ENCODE measurements at places on chromosomes 4 and X.

DNA sequence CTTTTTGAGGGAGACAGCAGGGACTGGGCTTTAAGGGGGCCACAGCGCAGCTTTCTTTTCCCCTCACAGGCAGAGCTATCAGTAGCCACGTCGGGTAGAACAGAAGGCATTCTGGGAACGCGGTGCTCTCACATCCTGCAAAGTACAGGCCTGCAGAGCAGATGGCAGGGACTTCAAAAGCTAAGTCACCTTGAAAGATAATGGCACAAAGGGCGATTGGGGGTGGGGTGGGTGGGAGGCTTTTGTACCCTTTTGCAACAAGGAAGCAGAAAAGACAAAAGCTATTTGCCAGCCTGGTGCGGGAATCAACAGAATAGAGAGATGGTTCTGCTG lies 93.9 kb downstream of the PHKA2 start:
- no peak for DNase-seq

DNA sequence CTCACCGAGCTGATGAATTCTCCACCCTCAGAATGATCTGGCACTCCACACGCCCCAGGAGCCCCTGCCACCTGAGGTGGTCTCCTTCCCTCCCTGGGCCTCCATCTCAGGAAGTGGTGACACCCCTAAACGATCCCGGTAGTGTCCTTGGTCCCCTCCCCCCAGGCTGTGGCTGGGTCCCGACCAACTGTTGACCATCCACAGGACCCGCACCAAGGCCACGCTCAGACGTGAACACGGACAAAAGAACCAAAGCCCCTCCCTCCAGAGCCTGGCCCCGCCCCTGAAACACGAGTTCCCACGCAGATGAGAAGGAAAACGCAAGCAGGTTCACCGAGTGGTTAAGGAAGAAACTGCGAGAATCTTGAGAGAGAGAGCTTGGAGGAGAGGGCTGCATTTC lies 16.6 kb downstream of the LRPAP1 start:
- no peak for DNase-seq

DNA sequence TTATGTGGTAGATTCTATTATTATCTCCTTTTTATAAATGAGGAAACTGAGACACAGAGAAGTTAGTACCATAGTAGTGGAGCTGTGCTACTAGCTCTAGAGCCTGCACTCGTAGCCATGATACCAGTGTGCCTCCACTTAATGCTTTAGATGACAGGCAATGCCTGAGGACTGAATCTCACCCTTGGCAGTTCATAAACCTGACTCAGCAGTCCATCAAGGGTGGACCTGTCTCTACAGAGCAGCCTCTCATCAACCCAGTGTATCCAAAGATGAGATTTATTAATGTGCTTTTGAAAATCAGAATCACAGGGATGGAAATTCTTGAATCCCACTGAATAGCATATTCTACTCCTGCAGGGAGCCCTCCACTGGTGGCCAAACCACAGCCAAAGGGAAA lies 483.2 kb upstream of the DIPK2B start:
- no peak for DNase-seq

- DNase-seq = no peak
Observed at GRCh38 chr4:152220201-152220666, 315.7 kb downstream of the FBXW7 start.

DNA sequence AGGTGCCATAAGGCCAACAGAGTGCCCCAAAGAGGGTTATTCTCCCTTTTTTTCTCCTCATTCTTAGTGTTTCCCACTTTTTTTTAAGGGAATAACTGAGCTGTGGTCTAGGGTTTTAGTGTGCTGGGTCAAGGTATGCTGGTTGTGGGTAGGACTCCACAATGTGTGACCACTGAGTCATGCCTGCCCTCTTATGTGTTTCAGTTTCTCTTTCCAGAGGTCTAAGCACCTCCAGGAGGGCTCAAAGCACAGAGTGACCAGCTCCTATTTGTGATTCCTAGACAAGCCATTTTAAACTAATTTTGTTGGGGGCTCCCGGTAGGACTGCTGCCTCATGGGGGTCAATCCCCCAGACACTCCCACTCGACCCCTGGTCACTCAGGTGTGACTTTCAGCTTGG lies 80.5 kb upstream of the GC start:
- no peak for DNase-seq

- no peak for DNase-seq
Observed at GRCh38 chr4:125306112-125306511, 8.6 kb upstream of the FAT4 start.

DNA sequence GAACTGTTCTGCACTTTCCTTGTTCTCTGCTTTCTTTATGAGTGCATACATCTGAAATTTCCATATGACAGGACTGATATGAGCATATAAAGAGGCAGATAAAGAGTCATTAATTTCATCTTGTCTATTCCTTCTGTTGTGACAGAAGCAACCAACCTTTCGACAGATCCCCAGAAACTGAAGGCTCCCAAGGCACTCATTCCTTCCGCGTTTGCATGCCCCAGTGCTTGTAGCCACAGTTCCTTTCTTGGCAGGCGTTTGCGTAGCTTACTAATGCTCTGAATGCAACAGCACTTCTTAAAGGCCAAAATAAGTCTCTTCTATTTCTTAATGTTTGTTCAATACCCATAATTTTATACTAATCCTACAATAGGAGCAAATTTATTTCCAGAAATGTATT lies 94.0 kb upstream of the TBL1X start:
- DNase-seq = no peak

- no peak for DNase-seq
Observed at GRCh38 chr4:176924238-176924637, 131.5 kb upstream of the VEGFC start.

GRCh38 chr4:165834116-165834515 lies 38.9 kb upstream of the TLL1 start:
- peak; percentile 34 for DNase-seq

DNA sequence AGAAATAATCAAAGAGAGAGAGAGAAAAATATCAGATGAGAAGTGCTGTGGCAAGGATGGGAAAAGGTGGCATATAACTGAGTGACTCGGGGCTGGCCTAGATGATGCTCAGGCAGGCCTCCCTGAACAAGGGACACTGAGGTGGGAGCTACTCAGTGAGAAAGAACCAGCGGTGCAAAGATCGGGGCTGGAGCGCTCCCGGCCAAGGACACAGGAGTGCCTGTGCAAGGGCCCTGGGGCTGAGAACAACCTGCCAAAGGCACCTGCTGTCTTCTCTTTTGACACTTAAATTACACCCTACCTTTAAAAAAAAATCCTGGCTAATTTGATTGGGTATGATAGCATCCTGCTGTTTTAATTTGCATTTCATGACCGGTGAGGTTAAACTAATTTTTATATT lies 77.7 kb upstream of the C4orf50 start:
- DNase-seq = no peak

DNA sequence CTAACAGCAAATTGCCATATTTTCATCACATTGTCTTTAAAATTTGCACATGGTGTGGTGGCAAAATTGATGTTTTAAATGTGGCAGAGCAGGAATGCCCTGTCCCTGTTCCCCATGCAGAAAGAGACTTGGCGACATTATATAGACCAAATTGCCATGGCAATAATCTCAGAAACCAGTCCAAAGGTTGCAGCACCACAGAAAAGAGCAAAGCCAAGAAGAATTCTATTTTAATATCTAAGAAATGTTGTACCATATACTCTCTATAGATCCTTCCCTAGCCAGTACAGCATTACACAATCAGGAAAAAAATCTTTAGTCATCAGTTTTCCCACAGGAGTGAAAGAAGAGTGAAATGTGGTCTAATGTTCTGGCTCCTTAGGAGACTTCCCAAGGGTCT lies 80.0 kb downstream of the UGT2B28 start:
- no peak for DNase-seq

DNA sequence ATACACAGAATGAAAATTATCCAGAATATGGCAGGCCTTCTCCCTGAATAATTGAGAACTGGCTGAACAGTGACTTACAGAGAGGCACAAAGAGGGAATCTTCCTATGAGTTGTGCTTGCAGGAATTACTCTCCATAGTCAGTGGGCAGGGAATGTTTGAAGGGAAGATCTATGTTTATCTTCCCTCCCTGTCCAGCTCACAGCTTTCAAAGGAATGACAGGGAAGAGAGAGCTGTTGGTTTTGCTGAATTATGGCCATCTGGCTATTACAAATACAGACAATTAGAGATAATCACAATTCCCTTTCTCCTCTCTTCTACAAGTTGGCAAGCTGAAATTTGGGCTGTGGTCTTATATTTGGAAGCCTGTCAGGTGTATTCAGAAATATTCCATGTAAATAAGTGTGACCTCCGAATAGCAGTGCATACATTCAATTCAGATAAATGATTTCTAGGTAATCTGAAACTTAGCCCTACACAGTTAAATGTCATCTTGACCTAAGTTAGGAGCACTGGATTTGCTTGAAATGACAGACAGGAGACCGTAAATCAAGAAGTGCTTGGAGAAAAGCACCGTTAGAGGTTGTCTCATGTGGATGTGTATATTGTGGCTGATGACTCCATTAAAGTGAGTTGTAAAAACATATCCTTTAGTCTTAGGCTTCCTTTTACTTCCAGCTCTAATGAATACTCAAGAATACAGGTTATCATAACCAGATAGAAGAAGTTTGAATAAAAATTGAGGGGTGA lies 136.8 kb downstream of the C4orf33 start:
- DNase-seq = no peak

GRCh38 chr4:168796362-168797106 lies 213.5 kb downstream of the CBR4 start:
- DNase-seq = no peak

GRCh38 chr4:147714575-147715401 lies 17.1 kb upstream of the ARHGAP10 start:
- no peak for DNase-seq

- no peak for DNase-seq
Observed at GRCh38 chrX:150409486-150409885, 46.4 kb downstream of the MAMLD1 start.

DNA sequence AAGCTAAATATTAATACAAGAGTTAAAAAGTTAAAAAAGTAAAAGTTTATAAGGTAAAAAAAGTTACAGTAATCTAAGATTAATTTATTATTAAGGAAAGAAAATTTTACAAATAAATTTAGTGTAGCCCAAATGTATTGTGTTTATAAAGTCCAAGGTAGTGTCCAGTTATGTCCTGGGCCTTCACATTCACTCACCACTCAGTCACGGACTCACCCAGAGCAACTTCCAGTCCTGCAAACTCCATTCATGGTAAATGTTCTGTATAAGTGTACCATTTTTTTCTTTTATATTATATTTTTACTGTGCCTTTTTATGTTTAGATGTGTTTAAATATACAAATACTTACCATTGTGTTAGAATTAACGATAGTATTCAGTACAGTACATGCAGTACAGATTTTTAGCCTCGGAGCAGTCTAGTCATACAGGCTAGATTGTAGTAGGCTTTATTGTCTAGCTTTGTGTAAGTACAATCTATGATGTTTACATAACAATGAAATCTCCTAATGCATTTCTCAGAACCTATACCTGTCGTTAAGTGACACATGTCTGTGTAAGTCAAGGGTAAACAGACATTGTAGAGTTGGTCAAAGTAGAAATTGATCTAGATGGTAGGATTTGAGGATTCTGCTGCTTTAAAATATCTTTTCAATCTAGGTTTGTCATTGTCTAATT lies 197.7 kb downstream of the GC start:
- no peak for DNase-seq

DNA sequence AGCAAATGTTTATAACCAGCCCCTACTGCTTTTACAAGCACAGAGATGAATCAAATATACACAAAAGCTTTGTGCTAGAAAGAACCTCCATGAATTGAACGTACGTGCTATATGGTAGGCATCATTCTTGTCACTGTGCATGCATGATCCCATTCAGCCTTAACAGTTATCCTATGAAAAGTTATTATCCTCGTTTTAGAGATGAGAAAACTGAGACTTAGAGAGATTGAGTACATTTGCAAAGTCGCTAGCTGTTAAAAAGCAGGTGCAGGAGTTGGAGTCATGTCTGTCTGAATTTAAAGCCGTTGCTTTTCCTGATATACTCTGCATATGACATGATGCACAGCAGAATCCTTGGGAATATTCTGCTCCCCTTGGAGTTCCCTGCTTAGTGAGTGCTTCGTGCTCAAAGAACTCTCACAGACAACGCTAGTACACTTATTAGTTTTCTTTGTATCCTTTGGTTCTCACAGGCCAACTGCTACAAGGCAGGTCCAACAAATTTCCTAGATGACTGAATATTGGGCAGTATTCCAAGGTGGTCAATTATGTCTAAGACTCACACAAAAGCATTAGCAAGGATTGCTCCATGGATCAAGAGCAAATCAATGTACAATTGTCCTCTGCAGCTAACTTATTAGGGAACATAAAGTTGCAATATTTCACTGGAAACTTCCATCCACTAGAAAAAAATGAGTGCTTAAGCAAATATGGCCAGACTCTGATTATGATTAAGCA lies 42.8 kb upstream of the TRIM2 start:
- DNase-seq = peak; percentile 19

DNA sequence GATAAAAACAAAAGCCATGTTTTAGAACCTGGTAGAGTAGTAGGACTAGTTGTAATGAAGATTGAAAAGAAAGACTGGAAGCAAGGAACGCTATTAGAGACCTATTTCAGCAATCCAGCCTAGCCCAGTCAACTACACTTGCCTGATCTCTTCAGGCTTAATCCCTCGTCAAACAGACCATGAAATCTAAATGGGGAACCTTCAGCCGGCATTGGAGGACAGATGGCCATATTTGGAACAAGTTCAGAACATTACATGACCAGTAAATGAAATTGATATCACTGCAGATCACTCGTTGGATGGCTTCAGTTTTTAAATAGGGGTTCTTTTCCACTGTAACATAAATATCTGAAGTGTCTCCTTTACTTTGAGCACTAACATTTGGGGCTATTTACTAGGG lies 84.8 kb upstream of the WDR44 start:
- no peak for DNase-seq

DNA sequence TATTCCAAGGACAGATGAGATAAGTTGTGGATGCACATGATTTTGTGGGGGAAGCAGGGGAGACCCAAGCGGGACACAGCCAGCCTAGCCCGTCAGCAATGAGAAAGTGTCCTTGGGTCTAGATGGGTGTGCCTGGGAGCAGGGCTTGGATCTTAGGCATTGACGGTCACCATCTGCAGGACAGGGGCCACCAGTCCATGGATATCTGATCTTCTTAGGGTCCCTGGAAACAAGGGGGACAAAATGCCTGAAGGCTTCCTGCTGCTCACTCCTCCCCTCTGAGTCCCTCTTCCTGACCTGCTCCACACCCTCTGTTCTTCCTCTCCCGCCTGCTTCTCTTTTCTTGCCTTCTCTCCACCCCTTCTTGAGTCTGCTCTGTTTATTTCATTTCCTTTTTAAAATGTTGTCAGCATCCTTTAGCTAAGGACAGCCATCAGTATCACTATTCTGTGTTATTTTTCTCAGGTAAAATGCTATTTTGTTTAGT lies 298.4 kb downstream of the RAPGEF2 start:
- DNase-seq = no peak
